Foreskin keratinocyte (primary cell): ENCODE measurements at places on chromosomes 6 and 20.

- no peak for DNase-seq
These were observed 42.4 kb downstream of the TNFRSF21 start for GRCh38 chr6:47267301-47267700.

DNA sequence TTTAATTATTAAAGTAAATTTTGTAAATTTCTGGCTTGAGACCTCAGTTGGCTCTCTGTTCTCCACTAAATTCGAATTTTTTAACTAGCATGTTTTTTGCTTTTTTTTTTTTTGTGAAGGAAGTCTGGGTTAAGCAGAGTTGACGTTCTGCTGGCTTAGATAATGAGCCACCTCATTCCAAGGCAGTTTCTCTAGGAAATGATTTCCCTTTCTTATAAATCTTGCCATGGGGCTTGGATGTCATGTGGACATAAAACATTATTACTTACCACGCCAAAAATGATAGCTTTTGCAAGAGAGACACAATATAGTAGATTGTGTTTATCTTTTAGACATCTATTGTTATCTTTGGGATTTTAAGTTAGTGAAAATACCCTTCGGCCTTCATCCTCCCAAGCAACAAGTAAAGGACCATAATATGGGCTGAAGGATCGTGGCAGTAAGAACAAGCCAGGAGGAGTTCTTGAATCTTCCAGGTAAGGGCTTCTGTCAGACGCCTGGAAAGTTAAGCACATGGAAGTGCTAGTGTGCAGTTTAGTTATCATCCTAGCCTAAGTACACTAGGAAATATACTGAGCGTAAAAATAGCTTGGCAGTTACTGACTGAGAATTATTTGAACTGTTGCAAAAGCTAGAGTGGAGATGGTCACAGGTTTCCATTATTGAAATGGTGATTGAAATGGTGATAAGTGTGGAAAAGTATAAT is 30.7 kb downstream of the ADGRG6 start:
- DNase-seq, result no peak

DNA sequence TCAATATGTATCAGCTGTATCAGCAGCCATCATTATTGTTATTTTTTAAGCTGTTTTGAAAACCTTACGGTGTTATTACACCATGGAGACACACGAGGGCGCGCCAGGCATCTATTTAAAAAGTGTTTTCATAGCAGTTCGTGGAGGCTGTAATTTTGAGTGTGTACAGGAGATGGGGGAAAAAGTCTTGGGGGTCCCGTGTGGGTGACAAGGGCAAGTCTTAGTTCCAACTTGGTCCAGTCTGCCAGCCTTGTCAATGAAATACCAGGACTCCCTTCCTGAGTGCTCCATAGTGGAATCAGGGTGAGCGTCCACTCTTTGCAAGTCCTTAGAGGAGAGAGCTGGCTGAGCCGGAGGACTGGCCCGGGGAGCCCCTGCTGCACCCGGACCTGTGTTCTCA is 43.3 kb downstream of the SLC2A10 start:
- peak; percentile 18 for DNase-seq

DNA sequence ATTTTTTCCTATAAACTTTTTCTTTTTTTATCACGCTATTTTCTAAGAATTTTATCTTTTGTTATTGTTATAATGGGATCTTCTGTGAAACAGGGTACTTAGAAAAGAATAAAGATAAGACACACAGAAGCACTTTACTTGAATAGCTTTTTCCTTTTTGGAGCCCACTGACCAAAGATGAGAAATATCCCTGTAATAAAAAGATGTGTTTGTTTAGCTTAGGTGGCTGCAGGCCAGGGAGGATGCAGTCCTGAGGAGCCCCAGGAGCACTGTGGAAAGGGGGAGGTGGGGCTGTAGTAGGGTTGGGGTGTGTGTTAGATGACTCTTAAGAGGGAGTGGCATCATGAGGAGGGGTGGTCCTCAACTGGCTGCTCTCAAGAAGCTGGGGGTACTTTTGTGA is 128.6 kb downstream of the ARID1B start:
- no peak for DNase-seq

GRCh38 chr6:118844915-118845314 is 49.0 kb upstream of the ASF1A start:
- no peak for DNase-seq

DNA sequence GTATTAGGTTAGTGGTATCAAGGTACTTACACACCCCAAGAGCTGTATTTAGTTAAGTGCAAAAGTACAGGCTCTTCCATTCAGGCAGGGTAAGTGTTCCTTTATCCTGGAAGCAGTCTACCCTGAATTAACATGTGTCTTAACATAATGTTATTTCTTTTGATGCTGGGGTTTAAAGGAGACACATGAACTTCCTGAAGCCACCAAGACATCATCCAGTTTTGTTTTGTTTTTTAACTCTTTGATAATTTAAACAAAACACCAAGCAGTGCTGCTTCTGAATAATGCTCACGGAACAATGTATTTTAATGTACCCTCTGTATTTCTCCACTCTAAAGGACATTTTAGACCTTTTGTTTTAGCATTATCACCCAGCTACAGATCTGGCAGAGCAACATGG is 50.5 kb upstream of the PLCB4 start:
- no peak for DNase-seq

DNA sequence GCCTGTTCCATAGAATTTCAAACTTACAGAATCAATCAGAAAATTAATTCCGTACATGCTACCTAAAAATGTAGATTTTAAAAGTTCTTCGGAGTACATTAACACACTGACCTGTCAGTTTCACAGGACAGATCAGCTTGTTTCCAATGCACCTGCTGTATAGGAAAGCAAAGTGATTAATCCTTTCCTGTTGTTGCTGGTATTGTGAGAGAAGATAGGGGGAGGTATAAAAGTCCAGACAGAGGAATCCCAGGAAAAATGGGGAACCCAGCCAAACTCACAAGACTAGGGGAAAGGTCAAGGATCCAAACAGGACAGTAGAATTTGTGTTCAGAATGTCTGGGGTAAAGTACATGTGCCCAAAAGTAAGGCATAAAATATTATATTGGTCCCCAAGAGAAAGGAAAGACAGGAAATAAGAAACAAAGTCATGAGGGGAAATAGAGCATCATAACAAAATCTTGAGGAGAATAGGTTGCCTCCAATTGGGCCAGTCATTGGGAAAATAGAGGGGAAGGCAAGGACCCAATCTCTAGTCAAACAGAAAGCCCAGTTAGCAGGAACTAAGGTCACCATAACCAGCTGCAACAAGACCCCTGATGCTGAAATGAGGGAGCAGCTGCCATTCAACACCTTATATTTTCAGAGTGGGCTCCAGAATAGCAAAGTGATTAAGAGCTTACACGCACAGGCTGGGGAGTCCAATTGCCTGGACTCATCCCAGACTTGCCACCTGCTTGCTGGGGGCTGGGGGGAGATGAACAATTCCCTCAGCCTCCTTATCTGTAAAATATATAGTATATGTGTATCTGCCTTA is 10.3 kb downstream of the FILIP1 start:
- no peak for DNase-seq

- DNase-seq, result no peak
These were observed 69.8 kb downstream of the RIN2 start for GRCh38 chr20:19827818-19828217.

DNA sequence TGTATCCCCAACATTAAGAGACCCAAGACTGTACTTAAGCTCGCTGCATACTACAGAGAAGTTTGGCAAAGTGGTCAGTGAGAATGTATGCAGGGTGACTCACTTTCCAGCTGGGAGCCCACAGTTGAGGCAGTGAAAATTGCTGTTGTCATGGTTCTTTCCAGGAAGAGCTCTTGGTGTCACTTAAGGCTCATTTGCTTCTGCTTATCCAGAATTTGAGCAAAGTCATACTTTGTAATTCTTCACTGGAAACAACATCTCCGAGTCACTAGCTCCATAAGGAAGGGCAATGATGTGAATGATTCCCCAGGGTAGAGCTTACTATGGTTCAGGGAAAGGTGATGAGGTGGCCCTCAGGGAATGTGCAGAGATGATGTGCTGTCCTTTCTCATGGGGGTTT is 65.4 kb upstream of the FBXL4 start:
- peak; percentile 35 for DNase-seq

- DNase-seq, result peak; percentile 18
These were observed 632 bp downstream of the CGAS start for GRCh38 chr6:73451223-73452106.

DNA sequence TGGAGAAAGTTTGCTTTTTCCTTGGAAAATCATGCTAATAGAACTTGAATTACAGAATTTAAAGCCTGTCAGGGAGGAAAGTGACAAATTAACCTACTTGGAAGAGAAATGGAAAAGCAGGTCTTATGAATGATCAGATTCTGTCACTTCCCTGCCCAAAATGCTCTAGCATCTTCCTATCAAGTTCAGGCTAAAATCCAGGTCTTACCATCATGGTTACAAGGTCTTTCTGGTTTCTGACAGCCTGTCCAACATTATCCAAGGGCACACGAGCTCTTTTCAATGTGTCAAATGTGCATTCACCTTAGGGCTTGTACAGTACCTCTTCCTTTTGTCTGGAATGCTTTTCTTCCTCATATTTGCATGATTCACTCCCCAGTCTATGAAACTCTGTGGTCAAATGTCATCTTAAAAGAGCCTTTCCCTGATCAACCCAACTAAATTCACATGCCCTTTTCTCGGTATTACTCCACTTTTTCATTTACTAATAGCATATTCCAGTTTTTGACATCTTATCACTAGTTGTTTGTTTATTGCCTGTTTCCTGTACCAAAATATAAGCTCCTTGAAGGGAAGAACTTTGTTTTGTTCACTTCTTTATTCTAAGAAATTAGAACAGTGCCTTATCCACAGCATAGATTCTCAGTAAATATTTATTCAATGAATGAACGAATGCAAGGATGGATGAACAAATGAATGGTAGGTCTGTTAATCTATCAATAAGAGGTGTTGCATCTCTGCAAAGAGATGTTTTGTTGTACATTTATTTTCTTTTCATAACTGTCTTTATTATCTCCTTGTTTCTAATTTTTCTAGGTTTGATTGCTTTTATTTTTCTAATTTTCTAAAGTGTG is 139.5 kb downstream of the BCAS1 start:
- peak; percentile 82 for DNase-seq

GRCh38 chr6:10418862-10419748 is 4.2 kb upstream of the TFAP2A start:
- peak; percentile 93 for DNase-seq

DNA sequence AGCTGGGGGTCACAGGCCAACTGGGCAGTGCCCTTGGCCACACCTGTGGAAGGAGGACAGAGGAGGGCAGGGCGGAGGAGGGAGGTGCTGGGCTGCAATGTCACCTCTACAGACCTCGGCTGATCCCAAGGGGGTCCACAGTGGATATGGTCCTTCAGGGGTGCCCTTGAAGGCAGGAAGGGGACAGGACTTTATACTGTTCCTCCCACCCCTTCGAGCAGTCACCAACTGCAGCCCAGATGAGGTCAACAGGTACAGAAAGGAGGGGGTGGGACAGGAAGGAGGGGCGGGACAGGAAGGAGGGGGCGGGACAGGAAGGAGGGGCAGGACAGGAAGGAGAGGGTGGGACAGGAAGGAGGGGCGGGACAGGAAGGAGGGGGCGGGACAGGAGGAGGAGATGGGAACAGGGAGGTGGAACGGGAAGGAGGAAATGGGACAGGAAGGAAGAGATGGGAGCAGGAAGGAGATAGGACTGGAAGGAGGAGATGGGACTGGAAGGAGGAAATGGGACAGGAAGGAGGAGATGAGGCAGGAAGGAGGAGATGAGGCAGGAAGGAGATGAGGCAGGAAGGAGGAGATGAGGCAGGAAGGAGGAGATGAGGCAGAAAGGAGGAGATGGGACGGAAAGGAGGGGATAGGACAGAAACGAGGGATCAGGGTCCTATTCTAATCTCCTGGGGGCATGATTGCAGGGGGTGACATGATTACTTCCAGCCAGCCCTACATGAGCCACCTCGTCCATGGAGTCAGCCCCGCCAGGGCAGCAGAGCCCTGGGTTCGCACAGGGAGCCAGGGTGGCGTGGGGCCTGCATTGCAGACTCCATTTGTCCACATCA is 19.4 kb upstream of the MRGBP start:
- DNase-seq, result no peak

DNA sequence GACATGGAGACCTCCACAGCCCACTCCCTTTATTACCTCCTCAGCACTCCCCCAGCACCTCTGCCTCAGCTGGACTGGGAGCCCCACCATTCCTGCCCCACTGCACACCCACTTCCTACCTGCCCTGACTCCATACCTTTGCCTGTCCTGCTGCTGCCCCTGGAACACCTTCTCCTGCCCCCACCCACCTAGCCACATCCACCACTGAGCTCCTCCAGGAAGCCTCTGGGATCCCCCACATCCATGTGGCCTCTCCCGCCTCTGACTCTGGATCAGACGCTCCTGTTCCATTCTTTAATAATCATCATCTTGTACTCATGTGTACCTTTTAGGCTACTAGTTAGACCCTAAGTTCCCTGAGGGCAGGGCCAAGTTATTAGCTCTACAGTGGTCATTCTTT is 2.2 kb upstream of the SDCBP2 start:
- no peak for DNase-seq

DNA sequence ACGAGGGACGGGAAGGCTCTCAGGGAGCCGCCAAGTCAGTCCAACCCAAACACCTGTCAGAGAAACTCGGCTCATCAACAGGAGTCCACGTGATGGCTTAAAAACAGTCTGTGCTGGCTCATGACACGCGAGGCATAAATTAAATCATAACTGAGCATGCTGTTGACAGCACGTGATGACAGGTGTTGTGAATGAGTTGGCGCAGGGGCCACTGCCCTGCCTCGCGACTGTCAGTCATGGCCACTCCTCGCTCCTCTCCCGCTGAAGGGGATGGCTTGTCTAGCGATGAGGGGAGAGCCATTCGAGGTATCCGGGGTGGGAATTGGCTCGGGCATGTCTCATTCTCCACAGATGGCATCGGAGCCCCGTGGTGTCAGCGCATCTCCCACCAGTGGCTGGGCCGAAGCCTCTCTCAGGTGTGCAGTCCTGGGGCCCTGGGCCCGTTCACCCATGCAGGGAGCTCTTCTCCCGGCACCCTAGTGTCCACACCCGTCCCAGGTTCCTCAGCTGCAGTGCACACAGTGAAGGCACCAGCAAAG is 313.3 kb downstream of the BMP7 start:
- no peak for DNase-seq

DNA sequence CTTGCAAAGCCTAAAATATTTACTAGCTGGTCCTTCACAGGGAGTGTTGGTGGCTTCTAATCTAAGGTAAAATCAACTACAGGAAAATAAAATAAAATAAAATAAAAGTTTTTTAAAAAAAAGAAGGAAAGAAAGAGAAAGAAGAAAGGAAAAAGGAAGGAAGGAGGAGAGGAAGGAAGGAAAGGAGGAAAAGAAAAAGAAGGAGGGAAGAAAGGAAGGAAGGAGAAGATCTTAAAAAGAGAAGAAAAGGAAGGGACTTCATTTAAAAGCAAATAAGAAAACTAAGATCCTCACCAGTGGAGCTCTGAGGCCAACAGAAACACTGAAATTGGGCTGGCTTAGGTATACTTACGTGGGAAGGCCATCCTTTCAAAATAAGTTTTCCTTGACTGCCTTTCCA is 178.4 kb downstream of the TSHZ2 start:
- no peak for DNase-seq
